ENCODE measurements at places on chromosomes 4 and X.

GRCh38 chr4:138062929-138063328, 179.2 kb downstream of the SLC7A11 start:
- peak; percentile 56 for DNase-seq

DNA sequence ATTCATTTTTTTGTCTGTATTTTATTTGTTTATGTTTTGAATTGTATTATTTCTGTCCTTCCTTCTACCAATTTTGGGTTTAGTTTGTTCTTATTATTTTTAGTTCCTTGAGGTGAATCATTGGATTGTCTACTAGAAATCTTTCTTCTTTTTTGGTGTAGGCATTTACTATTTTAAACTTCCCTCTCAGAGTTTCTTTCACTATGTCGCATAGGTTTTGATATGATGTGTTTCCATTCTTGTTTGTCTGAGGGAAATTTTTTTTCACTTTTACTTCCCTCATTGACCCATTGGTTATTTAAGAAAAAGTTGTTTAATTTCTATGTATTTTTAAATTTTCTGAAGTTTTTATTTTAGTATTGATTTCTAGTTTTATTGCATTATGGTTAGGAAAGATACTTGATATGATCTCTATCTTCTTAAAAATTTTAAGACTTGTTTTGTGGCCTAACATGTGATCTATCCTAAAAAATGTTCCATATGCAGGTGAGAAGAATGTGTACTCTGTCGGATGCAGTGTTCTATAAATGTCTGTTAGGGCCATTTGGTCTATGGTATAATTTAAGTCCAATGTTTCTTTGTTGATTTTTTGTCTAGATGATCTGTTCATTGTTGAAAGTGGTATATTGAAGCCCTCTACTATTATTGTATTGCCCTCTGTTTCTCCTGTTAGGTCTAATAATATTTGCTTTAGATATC, 68.8 kb downstream of the IL15 start:
- DNase-seq: no peak

- DNase-seq: no peak
Measured at GRCh38 chr4:1080961-1081688, 32.2 kb downstream of the RNF212 start.

- peak; percentile 61 for DNase-seq
Measured at GRCh38 chr4:24226023-24226422, 336.2 kb upstream of the PPARGC1A start.

DNA sequence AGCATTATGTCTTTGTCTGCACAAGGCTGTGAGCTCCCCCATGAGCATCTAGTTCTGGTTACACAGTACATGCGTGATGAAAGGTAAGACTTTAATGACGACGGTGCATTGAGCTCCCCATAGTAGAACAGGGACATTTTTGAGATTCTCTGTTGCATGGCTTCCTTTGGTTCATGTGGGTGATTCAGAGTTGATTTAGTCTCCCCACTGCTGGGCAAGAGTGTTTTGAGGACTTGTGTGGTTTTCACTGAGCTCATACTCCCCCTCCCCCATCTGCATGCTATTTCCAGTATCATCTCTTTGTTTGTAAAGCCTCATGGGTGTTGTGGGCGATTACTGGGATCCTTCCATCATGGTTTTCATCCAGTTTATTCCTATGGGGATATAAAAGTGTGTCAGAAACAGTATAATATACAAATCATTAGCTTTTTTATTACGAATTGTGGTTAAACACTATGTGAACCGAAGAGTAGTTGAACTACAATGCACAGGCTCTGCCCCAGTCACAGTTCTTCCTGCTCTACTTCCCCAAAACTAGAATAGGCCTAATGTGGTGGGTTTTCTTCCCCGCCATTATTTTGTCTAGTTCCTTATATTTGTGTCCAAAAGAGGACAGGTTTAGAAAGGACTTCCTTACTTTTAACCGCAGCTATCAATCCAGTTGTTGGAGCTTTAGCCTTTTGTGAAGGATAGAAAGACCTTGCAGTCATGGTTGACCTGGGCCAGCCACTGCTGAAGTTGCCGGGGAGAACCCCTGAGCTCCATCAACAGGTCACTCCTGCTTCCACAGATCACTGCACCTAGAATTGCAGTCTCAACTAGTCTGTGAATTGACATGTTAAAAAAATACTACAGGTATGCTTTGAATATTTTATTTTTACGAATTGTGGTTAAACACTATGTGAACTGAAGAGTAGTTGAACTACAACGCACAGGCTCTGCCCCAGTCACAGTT, 30.4 kb downstream of the KIT start:
- peak; percentile 96 for DNase-seq

- no peak for DNase-seq
Measured at GRCh38 chr4:148442832-148443511, 758 bp upstream of the NR3C2 start.

- DNase-seq: no peak
Measured at GRCh38 chr4:55098456-55099204, 26.8 kb downstream of the KDR start.

DNA sequence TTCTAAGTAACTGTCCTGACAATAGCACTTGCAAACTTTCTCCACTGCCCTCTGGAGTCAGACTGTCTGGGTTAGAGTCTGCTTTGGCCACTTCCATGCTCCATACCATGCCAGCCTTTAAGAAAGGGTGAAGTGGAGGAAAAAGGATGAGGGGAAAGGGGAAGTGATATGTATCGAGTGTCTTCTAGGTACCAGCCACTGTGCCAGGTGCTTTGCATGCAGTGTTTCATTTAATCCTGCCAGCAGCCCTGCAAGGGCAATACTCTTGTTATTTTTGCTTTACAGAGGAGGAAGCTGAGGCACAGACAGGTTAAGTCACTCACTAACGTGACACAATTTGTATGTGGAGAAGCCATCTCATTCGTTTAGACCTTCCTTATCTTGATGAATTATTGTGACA, 55.6 kb downstream of the RTL9 start:
- no peak for DNase-seq

DNA sequence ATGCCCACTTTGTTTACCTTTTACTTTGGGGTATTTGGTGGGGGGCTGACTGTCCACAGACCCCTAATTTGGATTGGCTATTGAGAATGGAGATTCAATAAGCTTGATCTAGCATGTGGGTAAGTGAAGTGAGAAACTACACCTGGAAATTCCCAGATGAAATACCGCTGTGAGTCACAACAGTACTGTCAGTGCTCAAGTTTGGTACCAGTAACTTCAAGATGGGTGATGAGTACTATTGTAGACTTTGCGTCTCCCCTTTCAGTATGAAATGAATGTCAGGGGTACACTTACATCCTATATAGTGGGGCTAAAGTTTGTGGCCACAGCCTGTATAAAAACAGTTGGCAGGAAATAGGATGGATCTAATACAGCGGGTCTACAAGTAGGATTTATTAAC, 33.3 kb downstream of the HMGN5 start:
- no peak for DNase-seq

DNA sequence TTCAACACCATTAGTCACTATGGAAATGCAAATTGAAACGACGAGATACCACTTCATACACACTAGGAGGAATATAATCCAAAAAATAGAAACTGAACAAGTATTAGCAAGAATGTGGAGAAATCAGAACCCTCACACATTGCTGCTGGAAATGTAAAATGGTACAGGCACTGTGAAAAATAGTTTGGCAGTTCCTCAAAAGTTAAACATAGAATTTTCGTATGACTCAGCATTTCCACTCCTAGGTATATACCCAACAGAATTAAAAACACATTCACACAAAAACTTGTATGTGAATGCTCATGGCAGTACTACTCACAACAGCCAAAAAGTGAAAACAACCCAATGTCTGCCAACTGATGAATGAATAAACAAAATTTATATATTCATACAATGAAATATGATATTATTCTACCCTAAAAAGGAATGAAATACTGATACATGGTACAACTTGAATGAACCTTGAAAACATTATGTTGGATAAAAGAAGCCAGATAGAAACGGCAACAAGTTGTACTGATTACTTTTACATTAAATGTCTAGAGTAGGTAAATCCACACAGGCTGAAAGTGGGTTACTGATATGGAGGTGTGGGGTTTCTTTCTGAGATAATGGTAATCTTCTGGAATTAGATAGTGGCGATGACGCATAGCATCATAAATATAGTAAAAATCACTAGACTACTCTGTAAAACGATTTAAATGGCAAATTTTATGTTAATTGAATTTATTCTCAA, 22.3 kb downstream of the TEC start:
- peak; percentile 60 for DNase-seq

DNA sequence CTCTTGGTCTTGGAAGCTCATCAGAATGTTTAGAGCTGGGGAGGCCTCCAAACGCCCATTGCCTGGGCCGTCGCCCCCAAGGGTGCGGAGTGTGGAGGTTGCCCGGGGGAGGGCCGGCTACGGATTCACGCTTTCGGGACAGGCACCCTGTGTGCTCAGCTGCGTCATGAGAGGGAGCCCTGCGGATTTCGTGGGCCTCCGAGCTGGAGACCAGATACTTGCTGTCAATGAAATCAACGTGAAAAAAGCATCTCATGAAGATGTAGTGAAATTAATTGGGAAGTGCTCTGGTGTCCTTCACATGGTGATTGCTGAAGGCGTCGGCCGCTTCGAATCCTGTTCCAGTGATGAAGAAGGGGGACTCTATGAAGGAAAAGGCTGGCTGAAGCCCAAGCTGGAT, 23.3 kb downstream of the RGS12 start:
- no peak for DNase-seq

GRCh38 chr4:186204103-186204559, 12.8 kb downstream of the CYP4V2 start:
- peak; percentile 51 for DNase-seq

DNA sequence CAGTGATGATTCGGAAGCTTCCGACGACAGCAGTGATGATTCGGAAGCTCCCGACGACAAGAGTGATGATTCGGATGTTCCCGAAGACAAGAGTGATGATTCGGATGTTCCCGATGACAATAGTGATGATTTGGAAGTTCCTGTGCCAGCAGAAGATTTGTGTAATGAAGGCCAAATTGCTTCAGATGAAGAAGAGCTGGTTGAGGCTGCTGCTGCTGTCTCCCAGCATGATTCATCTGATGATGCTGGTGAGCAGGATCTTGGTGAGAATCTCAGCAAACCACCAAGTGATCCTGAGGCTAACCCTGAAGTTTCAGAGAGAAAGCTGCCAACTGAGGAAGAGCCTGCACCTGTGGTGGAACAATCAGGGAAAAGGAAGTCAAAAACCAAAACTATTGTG, 14.2 kb downstream of the CXCR3 start:
- DNase-seq: no peak

GRCh38 chrX:98379134-98379533, 1495.4 kb downstream of the RPA4 start:
- no peak for DNase-seq
